Uterus (tissue), 4 donors: ENCODE measurements at places on chromosomes 13 and 19. TPM values are rescaled to one million over a fixed set of nuclear protein-coding genes. Genes with fewer than 3 reads are reported as not detected.

- DNase-seq: no peak
- no peaks in the 10 kb centered on the region for H3K27me3 ChIP-seq
- no peak overlapping the region for H3K27ac ChIP-seq
- no peak overlapping the region for H3K4me3 ChIP-seq
- H3K36me3 ChIP-seq: no peaks in the 10 kb centered on the region
Measured at GRCh38 chr13:105538346-105538745, 997.1 kb downstream of the EFNB2 start.

DNA sequence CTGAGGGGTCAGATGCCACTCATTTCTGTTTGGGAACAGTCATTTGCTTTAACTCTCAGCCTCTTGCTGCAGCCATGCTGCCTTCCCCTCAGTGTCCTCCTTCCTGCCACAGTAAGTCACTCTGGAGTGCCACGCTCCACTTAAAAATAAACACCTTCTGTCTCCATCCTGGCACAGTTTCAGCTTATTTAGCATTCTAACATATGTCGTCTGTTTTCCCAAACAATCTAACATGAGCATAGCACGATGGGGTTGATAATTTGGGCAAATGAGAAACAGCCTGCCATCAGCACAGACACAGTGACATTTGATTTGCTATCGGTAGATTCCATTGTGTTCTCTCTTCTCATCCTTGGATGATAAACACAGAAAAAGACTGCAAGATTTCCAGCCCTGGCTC lies 768.6 kb downstream of the UQCRFS1 start:
- DNase-seq: no peak
- no peaks in the 10 kb centered on the region for H3K27me3 ChIP-seq
- H3K4me3 ChIP-seq: no peak overlapping the region
- H3K4me1 ChIP-seq: no peaks in the 10 kb centered on the region

GRCh38 chr13:36981156-36981743 lies 17.9 kb downstream of the ALG5 start:
- no peak overlapping the region for H3K4me3 ChIP-seq
- H3K27me3 ChIP-seq: no peaks in the 10 kb centered on the region
- H3K4me1 ChIP-seq: no peaks in the 10 kb centered on the region
- DNase-seq: no peak

Gene GRIK5
- total RNA-seq: 7.0 TPM

Gene ZNF132
- total RNA-seq: 5.4 TPM

Gene SMIM17
- not detected for total RNA-seq
